ENCODE measurements at places on chromosomes 3 and 15. TPM values are rescaled to one million over a fixed set of nuclear protein-coding genes. Genes with fewer than 3 reads are reported as not detected.

The SNTN gene
- total RNA-seq: not detected

The GOLGA6A gene
- not detected for total RNA-seq

GRCh38 chr3:130688697-130689470 is 57.7 kb downstream of the PIK3R4 start:
- no peak for ATAC-seq

DNA sequence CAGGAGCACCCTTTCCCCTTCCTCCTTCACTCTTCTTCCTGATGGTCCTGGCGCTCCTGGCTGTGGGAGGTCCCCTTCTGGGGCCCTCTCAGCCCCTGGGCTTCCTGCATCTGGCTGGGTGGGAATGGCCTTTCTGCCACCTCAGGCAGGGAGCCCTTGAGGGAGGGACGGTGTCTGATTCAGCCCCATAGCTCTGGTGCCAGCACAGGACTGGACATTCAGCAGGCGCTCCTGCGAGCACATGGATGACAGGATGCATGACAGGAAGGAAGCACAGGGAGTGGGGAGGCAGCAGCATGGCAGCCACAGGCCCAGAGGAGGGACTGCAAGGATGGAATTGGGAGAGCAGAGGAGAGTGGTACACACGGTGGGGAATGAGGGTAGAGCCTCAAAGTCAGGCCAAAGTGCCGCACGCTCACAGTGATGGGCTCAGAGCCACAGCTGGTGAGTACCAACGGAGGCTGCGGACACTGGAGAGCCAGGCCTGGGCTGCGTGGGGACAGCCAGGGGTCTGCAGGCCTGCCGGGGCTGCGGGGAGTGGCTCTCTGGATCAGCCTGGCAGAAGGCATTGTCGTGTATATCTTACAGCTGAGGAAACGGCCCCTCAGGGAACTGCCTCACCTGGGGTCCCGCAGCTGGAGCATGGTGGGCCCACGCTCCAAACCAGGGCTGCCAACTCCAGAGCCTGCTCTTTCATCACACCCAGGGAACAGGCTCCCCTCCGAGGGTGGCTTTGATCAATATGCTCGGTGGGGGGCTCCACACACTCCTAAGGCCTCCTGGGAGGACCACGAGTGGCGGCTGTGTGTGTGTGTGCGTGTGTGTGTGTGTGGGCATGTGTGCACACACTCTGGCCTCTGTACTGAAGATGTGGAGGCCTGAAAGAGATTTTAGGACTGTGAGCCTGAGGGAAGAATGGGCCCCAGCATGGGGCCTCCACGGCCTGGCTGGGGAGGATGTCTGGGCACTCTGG is 51.4 kb upstream of the CTSH start:
- no peak for ATAC-seq

DNA sequence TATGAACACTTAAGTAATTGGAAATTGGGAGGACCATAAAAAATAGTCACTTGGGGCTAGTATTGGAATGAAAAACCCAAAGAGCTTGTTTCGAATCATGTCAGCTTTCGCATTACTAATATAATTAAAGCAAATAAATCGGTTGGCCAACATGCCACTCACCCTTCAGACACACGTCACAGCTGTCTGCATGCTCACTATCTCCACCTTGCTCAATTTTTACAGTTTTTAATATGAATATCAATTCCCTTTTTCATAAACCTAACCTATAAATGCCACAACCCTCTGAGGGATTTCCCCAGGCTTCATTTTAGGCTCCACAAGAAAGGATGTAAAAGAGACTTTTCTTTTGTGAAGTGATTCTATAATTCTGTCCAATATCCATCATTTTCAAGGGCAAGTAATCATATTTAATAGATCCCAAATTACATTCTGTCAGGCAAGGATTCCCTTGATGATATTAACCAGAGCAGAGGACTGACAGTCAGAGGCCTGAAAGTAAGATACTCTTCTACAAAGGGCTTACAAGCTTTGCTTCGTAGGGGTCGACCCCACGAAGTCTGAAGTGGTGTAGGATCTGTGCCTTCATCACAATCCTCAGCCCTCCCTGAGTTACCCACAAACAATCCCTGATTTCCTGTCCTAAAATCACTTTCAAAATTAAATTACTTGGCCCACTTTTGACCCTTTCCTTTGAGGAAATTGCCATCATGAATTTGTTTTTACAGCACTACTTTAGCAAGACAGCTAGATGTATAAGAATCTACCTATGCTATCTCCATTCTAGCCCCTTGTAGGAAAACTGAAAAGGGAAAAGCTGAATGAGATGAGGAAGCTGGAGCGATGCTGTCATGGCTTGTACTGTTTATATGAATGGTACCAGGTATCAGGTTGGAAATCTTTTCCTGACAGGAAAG is 44.5 kb downstream of the NANOGP8 start:
- no peak for ATAC-seq

Measured in activated T-helper 17 cell treated with anti-CD3 and anti-CD28 coated beads, Interleukin-2, amount 50 U/mL, for 72 hours (primary cell).